ENCODE measurements at places on chromosomes 1 and 21.

DNA sequence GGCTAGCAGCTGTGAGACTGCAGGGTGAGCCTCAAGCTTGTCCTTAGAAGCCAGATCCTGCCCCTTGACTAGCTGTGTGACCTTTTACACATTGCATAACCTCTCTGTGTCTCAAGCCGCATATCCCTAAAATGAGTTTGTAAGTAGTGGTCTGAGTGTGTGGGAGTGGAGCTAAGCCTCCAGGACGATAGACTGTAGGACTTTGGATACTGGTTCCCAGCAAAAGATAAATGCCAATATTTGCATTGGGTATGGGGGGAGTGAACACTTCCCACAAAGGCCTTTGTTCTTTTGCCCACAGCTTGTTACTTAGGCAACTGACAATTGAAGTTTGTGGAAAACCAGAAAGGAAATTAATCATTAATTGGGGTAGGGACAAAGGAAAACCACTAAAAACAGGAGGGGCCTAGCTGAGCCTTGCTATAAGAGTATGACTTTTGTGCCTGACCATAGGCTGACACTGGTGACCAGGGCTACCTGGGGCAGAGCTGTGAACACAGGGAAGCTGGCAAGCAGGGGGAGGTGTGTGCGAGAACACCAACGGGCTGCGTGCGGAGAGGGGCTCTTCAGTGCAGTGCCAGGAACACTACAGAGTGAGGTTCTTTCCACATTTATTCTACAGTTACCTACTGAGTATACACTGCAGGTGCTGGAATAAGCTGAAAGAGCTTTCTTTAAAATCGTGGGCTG, 102.4 kb upstream of the ETV3 start:
- DNase-seq: no peak

GRCh38 chr1:229482511-229482910, 25.6 kb downstream of the NUP133 start:
- DNase-seq: no peak

GRCh38 chr1:6438047-6438525, 13.5 kb downstream of the ESPN start:
- peak; percentile 61 for DNase-seq

DNA sequence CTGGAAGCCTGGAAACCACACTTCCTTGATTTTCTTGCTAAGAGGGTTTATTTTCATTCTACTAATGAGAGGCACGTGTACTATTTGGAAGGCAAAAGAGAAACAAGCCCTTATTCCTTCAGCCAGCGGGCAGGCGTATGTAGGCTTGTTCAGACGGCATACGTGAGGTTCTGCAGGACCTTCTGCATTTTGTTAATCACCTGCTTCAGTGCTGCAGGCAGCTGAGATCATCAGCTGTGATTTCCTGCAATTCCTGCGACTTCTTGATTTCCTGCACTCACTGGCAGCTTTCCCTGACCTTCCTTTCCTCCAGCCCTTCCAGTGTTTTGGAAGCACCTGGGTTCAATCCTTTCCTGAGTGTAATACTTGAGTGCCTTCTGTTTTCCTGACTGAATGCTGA, 43.4 kb downstream of the TSNAX start:
- no peak for DNase-seq

DNA sequence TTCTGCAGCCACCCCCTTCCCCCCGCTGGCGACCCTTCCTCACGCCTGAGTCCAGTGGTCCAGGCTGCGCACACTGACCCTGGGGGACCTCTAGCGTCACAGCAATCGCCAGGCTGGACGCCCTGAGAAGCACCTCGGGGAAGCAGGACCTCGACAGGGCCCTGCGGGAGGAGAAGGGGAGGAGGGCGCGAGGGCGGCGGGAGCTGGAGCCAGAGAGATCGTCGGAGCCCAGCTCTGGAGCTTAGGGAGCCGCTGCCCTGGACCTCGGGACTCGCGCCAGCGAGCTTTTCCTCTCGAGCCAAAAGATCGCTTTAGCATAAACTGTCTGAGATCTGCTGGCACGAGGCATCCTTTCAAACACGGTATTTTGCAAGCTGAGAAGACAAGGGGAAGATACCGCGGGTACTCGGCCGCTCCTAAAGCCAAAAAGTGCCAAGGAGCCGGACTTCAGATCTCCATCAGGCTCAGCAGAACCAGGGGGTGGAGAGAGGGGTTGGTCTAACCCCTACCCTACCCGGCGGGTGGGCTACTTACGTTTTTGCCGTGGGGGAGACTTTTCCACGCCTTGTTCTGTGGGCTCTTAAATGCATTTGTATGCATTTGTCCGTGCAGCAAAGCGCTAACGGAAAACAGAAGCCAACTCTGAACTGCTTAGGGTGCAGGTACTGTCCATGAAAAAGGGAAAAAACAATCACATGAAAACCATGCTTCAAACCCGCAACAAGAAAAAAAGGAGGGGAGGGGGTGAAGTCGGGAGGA, 586 bp downstream of the COL24A1 start:
- no peak for DNase-seq

DNA sequence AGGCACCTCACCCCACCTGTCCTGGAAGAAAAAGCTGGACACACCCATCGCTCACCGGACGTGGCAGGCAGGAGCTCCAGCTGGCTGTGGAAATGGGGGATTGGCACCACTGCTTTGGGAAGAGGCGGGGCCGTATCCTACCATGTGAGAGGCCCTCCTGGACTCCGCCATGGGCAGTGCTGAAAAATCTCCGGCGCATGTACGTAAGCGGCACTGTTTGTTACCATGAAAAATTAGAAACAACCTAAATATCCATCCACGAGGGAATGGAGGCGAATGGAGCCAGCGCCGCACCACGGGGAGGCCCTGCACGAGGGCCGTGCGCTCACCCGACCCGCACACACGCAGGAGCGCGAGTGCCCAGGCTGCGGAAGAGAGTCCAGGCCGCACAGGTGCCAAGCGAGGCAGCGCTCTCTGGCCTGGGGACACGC, 3.1 kb downstream of the KRTAP10-8 start:
- no peak for DNase-seq

DNA sequence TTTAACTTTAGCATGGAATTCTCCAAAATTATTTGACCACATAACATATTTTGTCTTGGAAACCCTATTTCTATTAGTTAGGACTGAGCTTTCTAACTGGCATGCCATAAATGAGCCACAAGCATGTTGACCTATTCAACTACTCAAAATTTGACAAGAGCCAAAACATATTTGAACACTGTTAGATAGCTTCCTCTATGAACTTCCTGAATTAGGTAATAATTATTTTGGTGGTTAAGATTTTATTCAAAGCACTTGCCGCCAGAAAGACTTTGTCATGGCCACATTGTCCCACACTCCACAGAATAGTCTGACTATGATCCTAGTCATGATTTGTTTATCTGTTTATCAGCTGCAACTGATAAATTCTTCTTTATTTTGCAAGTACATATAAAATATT, 23.1 kb upstream of the CTPS1 start:
- no peak for DNase-seq

- DNase-seq: no peak
Measured at GRCh38 chr1:95733671-95734070, 499.7 kb downstream of the RWDD3 start.

DNA sequence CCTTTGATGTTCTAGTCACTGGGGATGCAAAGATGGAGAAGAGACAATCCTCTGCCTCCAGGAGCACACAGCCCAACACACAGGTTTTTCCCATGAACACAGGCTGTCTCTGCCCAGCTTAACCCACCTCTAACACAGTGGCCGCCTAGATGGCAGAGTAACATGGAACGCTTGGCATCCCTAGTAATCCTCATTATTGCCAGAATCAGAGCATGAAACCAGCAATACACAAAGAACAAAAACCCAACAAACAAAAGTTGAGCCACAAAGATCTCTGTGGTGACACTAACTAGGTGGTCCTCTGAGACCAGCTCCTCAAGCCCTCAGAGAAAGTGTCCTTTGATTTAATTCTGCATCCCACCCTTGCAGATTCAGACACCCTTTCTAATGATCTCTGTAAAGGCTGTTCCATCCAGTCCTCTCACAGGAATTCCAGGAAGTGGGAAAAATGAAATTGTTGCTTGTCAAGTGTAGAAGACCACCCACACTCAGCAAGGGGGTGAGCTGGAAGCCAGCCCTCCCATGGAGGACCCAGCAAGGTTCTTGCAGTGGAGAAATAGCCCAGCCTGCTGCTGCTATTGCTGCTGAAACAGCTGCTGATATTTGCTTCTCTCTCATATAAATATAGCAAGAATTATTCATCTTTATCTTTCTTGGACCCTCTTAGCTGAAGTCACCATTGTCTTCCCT, 7.4 kb upstream of the ATP2B4 start:
- no peak for DNase-seq

DNA sequence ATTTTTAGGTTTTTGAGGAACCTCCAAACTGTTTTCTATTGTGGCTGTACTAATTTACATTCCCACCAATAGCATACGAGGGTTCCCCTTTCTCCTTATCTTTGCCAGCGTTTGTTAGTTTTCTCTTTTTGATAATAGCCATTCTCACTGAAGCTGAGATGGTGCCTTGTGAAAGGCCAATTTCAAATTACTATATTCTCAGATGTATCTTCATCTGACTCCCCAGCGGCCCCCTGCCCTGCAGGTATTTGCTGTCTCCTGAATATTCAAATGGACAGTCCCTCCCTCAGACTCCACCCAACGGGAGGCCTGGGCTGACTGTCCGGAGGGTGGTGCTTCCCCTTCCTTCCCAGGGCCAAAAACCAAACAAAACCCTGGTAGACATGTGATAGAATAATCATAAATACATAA, 33.5 kb upstream of the TARBP1 start:
- no peak for DNase-seq

GRCh38 chr1:8889925-8890785, 11.7 kb upstream of the ENO1 start:
- no peak for DNase-seq

DNA sequence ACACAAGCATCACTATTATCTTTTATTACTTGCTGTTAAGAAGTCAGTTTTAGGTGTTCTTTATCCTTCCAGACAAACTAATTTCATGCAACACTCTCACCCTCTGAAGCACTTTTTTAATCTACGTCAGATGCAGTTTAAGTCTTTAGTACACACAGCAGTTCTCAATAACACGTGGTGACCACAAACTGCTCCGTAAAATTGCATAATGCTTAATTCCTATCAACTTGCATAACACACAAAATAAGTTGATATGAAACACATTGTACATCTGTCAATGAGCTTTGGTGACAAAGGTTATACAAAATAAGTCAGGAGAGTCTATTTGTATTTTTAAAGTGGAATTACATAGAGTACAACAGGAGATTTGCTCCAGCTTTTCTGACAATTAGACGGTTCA, 140.9 kb upstream of the ETS2 start:
- DNase-seq: no peak

DNA sequence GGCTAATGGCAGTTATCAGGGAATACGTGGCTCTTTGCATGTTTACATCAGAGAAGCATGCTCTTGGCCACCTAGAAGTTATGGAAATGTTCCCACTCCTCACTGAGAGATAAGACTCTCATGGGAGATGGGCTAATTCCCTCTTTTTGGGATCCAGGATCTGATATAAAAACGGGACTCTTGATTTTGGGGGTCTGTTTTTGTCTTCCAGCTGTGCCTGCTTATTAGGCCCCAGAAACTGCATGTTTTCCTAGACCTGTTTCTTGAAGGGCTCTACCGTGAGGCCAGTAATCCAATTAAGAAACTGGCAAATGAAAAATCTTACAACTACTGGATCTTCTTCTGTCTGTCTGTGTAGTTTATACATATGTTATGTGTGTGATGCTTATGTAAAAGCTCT, 47.0 kb upstream of the PTCH2 start:
- no peak for DNase-seq

DNA sequence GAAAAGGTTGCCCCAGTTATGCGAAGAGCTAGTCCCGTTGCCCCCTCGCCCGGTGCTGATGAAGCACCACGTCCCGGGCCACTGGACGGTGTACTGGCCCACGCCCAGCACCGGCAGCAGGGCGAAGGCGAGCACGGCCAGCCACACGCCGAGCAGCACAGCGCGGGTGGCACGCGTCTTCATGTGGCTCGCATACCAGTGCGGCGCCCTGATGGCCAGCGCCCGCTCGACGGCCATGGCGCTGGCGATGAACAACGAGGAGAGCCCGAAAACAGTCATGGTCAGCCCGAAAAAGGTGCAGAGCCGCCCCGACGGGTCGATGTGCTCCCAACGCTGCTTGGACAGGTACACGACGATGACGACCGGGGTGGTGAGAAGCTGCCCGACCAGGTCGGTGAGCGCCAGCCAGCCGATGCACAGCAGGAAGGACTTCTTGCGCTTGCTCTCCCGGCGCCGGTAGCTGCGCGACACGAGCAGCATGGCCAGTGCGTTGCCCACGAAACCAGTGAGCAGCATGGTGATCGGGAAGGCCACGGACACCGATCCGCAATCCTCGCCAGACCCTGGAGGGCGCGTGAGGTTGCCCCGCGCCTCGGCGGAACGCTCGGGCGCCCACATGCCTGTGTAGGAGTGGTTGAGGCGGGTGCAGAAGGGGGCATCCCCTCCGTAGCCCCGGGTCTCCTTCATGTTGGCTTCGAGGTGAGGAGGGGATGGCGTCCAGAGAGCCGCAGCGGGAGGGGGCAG, 553 bp downstream of the PTGER3 start:
- DNase-seq: peak; percentile 18

GRCh38 chr21:29117372-29117955, 13.0 kb upstream of the MAP3K7CL start:
- DNase-seq: no peak

DNA sequence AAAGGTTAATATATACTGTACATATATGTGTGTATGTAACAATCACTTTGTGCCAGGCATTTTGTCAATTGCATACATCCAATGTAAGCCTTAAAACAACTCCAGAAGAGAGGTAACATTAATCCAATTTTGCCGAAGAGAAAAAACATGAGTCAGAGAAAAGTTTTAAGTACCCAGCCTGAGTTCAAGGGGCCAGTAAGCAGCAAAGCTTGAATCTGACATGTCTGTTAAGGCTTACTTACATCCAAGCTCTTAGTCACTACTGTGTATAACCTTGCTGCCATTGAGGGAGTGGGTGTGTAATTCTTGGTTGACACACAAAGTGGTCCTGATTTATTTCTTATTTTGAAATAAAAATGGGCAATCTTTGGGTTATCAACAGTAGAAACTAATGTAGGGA, 360.4 kb upstream of the LYPLAL1 start:
- no peak for DNase-seq

DNA sequence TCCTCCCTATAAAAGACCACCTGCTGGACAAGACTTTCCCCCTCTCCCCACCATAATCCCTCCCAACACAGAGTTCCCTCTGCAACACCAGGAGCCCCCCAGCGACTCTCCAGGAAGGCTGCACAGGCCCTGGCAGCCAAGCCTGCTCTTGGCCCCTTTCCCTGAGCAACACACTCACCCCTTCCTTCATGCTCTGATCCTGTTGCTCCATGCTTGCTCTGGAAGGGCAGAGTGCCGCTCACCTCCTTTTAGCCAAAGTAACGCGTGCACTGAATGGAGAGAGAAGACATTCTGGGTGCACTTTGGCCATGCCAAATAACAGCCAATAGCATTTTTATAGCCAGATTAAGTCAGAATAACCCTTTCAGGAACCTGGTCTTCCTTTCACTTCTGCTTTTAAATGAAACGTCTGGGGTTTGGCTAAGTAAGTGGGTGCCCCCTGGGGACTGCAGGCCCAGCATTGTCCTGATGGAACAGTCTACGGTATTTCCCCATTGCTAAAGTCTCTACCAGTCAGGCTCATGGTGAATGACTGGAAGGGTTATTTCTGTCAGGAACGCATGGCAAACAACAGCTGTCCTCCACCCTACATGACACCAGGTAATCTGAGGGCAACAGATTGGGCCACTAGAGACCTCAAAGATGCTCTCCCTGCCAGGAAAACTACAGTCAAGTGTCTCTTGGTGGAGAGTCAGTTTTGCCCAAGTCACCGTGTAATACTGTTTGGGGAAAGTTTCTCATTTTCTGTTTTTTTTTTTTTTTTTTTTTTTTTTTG, at the start of gene SLC2A5:
TSS of gene SLC2A5 (minus strand) at position 310 of the 775 bp plus-strand sequence. CDS start at position 211, 99 bp downstream.
- DNase-seq: peak; percentile 87
